ENCODE measurements at places on chromosomes 4 and X.

GRCh38 chrX:139647597-139647996 is 60.4 kb downstream of the MCF2 start:
- DNase-seq, result no peak

DNA sequence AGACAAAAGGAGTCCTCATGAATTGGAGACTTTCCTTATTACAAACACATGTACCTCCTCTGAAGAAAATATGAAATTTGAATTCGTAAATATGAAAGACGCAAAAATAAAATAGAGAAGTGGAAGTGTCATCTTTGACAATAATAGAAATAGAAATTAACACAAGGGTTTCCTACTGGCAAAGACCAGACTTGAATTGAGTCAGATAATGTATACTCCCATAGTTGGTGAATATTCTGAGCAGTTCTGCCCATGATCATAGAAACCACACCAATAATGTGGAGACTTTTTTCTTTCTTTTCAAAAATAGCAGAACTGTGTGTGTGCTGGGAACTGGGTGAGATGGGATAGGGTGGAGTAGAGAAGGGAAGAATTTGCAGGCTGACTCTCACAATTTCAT is 277.7 kb upstream of the TET2 start:
- no peak for DNase-seq

DNA sequence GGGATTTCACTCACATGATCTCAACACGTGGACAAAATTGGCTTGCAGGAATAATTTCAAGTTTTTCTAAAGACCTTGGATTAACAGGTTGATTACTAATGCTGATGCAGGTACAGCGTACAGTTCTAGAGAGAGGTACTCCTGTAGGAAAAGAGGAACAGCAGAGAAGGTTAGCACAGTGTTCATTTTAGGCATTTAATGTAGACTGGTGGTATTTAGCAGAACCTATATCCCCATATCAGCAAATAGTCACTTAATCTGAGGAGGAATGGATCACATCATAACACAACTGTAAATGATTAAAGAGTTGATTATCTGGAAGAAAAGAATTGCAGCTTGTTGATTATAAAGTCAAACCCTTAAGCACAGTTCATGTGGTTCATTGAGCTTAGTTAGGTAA is 620 bp downstream of the CXCL10 start:
- DNase-seq, result no peak

- DNase-seq, result no peak
Measured at GRCh38 chrX:10577853-10578252, 42.5 kb downstream of the MID1 start.

GRCh38 chrX:14079891-14080430 is 50.3 kb upstream of the GEMIN8 start:
- DNase-seq, result no peak

GRCh38 chr4:12126474-12126873 is 697.8 kb upstream of the HS3ST1 start:
- DNase-seq, result no peak

- DNase-seq, result no peak
Measured at GRCh38 chrX:23372220-23372902, 37.7 kb downstream of the PTCHD1 start.

DNA sequence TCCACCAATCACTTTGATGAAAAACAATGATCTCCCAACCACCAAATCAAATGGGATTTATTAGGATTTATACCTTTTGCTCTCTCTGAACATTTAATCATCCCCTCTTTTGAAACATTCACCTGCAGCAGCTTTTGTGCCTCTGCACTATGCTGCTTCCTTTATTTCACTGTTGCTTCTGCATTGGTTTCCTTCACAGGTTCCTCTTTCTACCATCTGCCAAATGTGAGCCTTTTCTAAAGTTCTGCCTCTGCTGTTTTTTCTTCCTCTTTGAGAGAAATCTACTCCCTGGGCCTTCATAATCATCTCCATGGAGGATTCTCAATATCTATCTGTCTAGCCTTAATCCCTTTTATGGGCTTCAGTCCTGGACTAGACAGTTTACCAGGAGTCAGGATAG is 24.7 kb downstream of the CUL4B start:
- DNase-seq, result no peak
